Type B pancreatic cell (in vitro differentiated cells): ENCODE measurements at places on chromosomes 1 and 21. TPM values are rescaled to one million over a fixed set of nuclear protein-coding genes. Genes with fewer than 3 reads are reported as not detected.
A peak's percentile ranks its signal among the peaks of the same experiment; 100 is the strongest.

The CD52 gene
- 0.75 and 0.93 TPM in 2 replicates for total RNA-seq

DNA sequence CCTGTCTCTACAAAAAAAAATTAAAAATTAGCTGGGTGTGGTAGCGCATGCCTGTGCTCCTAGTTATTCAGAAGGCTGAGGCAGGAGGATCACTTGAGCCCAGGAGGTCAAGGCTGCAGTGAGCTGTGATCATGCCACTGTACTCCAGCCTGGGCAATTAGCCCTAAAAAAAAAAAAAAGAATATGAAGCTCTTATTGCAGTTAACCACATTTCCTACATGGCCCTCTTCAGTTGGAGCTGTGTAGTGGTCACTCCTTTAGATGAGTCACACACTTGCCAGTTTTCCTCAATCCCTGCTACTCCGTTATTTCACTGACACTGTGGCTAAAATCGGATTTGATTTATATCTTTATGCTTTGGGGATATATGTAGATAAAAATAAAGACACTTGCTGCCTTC lies 11.8 kb downstream of the NFYC start:
- DNase-seq, result no peak

DNA sequence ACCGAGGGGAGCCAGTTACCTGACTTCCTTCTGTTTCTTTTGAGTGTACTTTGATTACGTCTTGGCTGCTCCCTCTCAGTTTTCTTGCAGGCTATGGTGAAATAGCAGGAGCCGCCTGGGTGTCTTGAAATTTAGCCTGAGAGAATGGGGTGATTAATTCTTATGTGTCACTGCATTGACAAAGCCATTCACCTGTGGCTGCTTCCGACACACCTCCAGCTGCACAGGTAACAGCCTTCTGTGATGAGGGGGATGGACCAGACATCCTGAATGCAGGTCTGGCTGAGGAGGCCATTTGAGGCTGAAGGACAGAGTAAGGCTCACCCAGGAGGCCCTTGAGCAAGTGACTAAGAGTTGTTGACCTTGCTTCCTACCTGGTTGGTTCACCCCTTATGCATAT lies 16.5 kb downstream of the CACNA1E start:
- DNase-seq, result no peak

The TMEM125 gene
- total RNA-seq, result 19.8 and 51.7 TPM in 2 replicates

GRCh38 chr1:223405507-223405906 lies 12.3 kb downstream of the CCDC185 start:
- DNase-seq, result no peak

- DNase-seq, result no peak
Measured at GRCh38 chr21:38766987-38767722, 38.6 kb upstream of the ETS2 start.

- DNase-seq, result no peak
Measured at GRCh38 chr1:108079440-108080025, 114.6 kb upstream of the VAV3 start.

The VCAM1 gene
- 0.74 and 37.0 TPM in 2 replicates for total RNA-seq

- DNase-seq, result no peak
Measured at GRCh38 chr1:174946031-174946430, 53.7 kb upstream of the CACYBP start.

The TEDDM1 gene
- not detected in 2 replicates for total RNA-seq

DNA sequence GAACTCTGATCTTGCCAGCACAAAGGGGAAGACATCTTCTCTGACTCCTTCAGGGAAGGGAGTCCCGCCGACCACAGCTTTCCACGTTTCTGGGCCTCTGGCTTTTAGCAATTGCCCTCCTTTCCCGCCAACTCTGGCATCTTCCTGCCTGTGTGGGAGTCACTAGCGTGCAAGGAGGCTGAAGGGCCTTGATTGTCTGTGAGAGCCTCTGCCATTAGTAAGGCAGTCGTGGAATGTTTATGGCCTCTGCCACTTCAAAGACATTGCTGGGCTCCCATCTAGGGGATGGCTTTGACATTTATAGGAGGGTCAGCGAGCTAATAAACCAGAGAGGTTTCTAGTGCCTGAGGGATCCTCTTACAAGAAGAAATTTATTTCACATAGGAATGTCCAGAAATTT lies 14.3 kb upstream of the PROK1 start:
- DNase-seq, result no peak

- DNase-seq, result no peak
Measured at GRCh38 chr1:97814121-97814520, 106.7 kb downstream of the DPYD start.

- no peak for DNase-seq
Measured at GRCh38 chr1:69055194-69055593, 512.5 kb upstream of the LRRC7 start.

The GJB4 gene
- total RNA-seq, result 0.48 and 0.50 TPM in 2 replicates

The CHRM3 gene
- total RNA-seq, result 2.4 and 2.7 TPM in 2 replicates

DNA sequence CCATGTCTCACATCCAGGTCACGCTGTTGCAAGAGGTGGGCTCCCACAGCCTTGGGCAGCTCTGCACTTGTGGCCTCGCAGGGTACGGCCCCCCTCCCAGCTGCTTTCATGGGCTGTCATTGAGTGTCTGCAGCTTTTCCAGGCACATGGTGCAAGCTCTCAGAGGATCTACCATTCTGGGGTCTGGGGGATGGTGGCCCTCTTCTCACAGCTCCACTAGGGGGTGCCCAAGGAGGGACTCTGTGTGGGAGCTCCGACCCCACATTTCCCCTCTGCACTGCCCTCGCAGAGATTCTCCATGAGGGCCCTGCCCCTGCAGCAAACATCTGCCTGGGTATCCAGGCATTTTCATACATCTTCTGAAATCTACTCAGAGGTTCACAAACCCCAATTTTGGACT lies 219.4 kb downstream of the LRRC7 start:
- no peak for DNase-seq

The RBBP5 gene
- total RNA-seq, result 16.5 and 21.4 TPM in 2 replicates

DNA sequence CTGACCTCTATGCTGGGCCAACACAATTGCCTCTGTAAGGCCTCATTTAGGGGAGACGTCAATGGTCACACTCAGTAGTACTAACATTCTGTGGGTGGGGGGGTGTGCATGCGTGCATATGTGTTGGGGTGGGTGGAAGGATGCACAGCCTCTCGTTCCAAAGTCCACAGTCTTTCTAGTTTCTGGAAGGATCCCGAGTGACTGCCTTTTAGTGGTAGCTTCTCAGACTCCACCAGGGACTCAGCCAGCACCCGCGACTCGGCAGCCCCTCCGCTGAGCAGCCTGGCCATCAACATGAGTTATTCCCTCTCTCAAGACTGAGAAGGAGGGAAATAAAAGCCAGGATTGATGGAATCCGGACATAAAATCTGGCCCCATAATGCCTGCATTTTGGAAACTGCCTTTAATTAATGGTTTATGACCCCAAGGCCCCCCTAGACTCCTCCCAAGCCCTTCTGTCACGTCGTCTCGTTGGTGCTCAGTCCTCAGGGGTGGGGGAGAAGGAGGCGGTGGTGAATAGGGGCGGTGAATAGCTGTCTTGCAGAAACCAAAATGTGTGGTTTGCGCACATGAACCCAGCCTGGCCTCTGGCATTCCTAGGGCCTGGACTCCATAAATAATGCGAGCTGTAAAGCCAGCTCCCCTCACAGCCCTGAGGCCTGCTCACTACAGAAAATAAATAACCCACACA lies 65.1 kb upstream of the TMEM51 start:
- no peak for DNase-seq

GRCh38 chr1:246724731-246725095 lies 504 bp downstream of the SCCPDH start:
- DNase-seq, result no peak

- DNase-seq, result no peak
Measured at GRCh38 chr1:64135462-64136223, 67.8 kb upstream of the UBE2U start.

The S100A7 gene
- 6.2 and 10.2 TPM in 2 replicates for total RNA-seq

DNA sequence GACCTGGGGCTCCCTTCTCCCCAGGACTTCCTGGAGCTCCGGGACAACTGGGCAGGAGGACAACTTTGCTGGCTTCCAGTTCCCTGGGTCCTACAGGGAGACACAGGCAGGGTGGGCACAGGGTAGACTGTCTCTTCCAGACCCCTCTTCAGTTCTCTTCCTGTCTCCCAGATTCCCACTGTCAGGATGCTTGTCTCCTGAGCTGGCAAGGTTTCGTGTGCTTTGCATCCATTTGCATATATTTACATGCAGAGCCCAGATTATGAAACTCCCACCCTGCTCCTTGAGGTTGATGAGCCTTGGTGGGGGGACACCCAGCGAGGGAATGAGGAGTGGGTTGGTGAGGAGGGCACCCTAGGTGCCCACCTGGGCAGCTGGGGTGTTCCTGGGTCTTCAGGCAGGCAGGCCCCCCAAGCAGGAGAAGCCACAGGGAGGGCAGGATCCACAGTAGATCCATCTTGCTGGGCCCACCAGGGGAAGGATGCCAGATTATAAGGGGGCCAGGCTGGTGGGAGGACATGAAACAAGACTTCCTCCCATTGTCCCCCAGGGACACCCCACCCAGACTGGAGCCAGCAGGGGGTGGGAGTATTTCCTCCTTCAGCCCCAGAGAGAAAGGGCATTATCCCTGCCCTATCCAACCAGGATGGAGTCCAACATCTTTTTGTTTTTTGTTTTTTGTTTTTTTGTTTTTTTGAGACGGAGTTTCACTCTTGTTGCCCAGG lies at the start of gene FCN3:
FCN3 (minus strand) TSS at position 463 of the 725 bp plus-strand sequence; CDS start at position 457, 6 bp downstream.
- no peak for DNase-seq

DNA sequence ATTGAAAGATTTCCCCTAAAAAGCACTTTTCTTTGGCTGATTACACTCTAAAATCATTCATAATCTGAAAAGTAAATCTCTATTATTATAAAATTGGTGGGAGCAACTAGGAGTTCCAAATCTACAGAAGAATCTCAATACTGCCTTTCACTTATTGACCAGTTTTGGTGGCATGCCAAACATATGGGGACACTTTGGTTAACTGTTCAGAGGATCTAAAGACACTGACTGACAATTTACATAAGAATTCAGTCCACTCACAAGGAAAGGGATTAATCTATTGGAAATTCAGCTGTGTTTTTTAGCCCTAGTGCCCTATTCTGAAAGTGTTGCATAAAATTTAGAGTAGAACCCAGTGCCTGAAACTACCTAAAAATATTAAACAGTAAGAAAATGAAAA lies 113.6 kb downstream of the LRRC40 start:
- no peak for DNase-seq

DNA sequence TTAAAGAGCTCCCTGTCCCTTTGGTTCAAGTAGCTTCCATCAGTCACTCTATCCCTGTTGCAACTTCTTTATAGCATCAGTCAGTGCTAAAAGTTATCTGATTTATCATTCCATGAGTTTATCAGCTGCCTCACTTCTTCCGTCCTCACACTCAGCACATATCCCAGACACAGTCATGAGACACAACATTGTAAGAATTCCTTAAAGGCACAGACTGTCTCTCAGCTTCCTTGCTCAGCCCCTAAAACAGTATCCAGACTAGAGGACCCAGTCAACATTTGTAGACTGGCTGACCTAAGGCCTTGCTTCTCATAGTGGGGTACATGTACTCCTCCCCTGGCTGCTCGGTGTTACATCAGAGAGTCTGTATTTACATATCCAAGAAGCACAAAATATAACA lies 164.9 kb upstream of the ADGRL2 start:
- DNase-seq, result no peak

The TRAF3IP3 gene
- 1.7 TPM in 1 of 2 replicates, not detected in the other for total RNA-seq

The C1orf74 gene
- total RNA-seq, result 3.6 TPM in 2 replicates

DNA sequence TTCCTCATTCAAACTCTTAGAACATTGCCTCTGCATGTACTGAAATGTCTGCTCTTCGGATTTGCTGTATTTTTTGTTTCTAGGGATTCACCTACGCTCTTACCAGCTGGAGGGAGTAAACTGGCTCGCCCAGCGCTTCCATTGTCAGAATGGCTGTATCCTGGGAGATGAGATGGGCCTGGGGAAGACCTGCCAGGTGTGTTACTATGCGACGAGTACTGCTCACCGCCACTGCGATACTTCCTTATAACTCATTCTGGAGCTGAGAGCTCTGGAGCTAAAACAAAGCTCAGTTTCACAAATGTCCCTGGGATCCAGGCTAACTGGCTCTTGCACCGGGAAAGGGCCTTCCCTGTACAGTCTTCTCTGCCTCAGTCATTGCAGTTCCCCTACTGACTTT lies 10.1 kb downstream of the CHD1L start:
- no peak for DNase-seq

- DNase-seq, result no peak
Measured at GRCh38 chr1:21779613-21780521, 3.1 kb downstream of the USP48 start.

GRCh38 chr1:30523055-30524020 lies 200.0 kb downstream of the MATN1 start:
- peak; percentile 25 for DNase-seq

DNA sequence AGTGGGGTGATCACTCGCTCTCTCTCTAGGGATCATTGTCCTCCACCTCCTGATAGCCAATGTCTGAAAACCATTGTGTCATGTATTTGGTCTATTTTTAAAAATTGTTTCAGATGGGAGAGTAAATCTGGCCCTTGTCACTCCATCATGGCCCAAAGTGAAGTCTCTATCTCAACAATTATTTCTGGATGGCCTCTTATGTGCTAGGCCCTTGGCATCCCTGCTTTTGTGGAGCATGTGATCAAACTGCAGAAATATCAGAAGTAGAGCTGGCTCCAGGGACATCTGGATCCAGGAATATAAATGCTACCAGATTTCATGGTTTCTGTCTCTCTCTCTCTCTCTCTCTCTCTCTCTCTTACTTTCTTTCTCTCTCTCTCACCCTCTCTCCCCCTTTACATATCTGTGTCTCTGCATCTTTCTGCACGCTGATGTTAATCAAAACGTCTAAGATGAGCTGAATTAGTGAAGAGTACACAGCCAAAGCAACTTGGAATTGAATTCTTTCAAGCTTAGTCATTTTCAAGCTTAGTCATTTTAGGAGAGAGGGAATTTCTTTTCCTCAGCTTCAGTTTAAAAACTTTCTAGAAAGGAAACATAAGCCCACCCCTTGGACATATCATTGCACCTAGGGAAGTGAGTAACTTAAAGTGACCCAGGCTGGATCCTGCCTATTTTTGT lies 47.4 kb upstream of the DOCK7 start:
- DNase-seq, result no peak

DNA sequence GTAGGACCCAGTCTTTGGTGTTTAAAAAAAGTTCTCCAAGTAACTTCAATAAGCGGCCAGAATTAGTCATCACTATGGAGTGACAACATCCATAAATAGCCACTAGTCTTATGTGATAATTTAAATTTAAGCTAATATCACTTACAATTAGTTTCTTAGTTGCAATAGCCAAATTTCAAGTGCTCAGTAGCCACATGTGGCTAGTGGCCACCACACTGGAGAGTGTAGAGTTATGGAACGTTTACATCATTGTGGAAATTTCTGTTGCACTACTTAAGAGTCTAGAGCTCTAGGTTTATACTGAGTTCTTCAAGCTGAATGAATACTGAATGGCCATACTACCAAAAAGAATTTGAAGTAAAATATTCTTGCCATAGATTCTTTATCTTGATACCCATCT lies 121.1 kb downstream of the RUNX1 start:
- DNase-seq, result no peak

The CCDC30 gene
- total RNA-seq, result 6.9 and 9.3 TPM in 2 replicates

The CGN gene
- 29.0 and 52.8 TPM in 2 replicates for total RNA-seq

GRCh38 chr21:31873275-31873695 lies 465 bp downstream of the HUNK start:
- DNase-seq, result peak; percentile 75

DNA sequence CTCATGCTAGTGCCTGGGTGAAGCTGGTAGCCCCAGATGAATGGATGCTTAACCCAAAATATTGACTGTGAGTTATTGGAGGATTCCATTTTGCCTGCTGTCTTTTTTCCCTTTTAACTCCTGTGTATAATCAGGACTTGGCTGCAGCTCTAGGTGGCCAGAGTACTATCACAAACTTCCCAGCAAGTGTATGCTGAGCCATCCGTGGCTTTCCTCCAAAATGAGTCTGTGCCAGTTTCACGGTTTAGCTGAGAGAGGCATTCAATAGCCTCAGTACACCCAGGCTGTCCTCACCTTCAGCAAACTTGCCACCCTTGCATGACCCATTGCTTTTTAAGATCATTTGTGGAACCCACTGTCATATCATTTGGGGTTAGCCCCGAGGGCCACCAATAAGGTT lies 5.3 kb upstream of the DPT start:
- no peak for DNase-seq

The L1TD1 gene
- 2.9 and 6.2 TPM in 2 replicates for total RNA-seq
